ENCODE measurements at places on chromosomes 7 and 10.

- DNase-seq, result no peak
Observed at GRCh38 chr7:28239823-28240204, 59.2 kb upstream of the JAZF1 start.

GRCh38 chr7:33232632-33233145 is 103.3 kb downstream of the BBS9 start:
- no peak for DNase-seq

DNA sequence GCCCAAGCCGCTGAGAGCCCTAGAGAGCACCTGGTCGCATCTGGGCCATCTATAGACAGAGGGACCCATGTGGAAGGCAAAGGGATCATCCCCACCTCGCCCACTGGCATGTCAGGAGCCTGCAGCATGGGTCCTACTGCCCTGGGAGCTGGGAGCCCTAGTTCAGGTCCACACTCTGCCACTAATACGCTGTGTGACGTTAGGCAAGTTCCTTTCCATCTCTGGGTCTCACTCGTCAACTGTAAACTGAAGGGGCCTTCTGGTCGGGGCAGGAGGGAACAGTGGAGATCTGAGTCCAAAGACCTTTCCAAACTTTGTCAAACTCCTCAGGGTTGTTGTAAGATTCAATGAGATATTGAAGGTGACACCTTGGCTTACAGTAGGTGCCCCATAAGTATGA is 23.4 kb downstream of the UNC5B start:
- DNase-seq, result no peak

- DNase-seq, result no peak
Observed at GRCh38 chr10:32950591-32951108, 7.4 kb downstream of the ITGB1 start.

GRCh38 chr7:88357781-88358525 is 51.3 kb upstream of the STEAP4 start:
- DNase-seq, result no peak

- DNase-seq, result no peak
Observed at GRCh38 chr10:7853890-7854289, 35.6 kb downstream of the TAF3 start.

DNA sequence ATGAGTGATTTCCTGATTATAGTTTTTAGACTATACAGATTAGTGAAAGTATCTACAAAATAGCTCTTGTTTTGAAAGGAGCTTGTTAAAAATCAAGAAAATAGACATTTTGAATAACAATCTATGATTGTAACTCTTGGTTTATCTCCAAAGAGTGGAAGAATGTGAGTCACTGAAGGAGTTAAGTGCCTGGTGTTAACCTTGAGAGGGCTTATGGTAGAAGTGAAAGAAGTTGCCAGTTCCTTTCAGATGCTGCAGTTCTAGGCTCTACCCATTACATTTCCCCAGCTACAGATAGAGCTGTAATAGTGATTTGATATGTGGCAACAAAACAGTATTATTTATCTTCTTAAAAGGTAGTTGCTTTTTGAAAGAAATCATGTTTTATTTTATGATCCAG is 12.7 kb downstream of the NRBF2 start:
- DNase-seq, result no peak

- no peak for DNase-seq
Observed at GRCh38 chr10:80702143-80702542, 164.4 kb downstream of the SH2D4B start.

- no peak for DNase-seq
Observed at GRCh38 chr7:101620991-101621390, 8.1 kb downstream of the MYL10 start.

DNA sequence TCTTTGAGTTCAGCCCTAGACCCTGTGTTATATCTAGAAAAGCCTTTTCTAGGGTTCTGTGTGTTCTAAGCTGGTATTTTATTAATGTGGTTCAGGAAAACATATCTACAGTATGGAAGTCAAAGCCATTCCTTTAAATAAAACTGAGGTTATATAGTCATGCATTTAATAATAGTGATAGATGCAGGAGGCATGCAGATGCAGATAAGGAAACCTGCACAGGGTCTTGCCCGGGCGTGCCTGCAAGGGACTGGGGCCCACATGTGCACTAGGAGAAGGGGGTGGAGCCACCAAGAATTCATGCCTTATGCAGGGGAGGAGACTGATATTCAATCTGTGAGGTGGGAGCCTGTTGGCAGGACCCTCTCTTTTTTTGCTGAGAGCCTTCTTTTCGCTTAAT is 171.5 kb downstream of the PRPF18 start:
- no peak for DNase-seq

GRCh38 chr10:123038782-123039631 is 30.2 kb downstream of the ACADSB start:
- DNase-seq, result no peak

GRCh38 chr7:26426096-26426495 is 134.4 kb downstream of the SNX10 start:
- no peak for DNase-seq

- DNase-seq, result peak; percentile 75
Observed at GRCh38 chr7:101172854-101173751, 7.0 kb downstream of the NAT16 start.

DNA sequence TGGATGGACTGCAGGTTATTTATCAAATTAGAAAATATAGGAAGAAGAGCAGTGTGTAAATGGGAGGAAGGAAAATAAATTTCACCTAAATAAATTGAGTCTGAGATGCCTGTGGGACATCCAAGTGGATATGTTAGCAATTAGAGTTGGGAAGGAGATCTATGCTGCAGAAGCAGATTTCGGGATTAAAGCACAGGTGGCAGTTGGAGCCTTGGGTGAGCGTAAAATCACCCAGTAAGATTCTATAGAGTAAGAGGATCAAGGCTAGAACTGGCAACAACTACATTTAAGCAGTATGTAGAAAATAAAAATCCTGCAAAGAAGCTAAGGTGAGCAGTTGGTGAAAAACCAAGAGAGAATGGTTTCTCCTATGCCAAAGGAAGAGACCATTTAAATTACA is 8.4 kb downstream of the TRIM4 start:
- no peak for DNase-seq

DNA sequence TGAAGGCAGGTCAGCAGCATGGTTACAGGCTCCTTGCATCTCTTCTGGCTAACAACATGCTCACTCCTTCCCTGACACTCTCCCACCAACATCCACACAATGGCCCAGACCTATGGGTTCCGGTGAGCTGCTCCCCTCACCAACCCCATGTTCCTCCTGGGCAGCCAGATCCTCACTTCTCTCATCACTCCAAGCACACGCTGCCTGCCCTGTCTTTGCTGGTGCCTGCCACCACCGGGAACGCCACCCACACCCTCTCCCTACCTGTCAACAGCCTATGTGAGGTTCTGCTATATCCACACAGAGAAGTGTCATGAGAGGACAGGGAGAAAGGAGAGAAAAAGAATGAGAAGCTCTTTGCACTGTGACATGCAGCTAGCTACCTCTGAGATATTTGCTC is 14.6 kb downstream of the PARP12 start:
- DNase-seq, result no peak

GRCh38 chr7:36852931-36853330 is 128.6 kb upstream of the AOAH start:
- DNase-seq, result no peak

DNA sequence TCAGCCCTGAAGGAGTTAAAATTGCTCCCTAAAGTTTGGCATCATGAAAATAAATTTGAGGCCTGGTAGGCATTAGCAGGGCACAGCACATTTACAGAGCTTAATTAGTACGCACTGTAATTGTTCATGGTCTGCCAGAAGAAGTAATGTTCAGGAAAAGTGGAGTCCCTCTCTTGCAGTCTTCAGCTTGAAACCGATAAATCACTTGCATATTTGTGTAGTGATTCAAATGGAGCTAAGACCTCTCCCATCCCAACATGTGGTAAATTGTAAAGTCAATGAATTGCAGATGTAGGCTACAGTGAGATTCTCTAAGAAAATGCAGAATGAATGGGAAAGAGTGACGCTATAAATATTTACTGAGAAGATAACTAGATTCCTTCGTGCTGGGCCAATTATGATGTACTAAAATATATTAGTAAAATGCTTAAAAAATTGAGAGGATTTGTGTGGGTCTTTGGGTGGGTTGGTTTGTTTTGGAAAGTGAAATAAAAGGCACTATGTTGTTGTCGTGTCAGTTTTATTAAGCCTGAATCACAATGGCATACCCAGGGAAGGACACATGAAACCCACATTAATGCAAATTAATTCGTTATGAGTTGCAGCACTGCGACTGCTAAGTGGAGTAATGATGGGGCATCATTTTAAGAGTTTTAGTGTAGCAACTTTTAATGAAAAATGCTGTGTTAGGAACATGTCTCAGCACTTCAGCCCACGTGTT is 8.4 kb downstream of the TCF7L2 start:
- no peak for DNase-seq
